ENCODE measurements at places on chromosomes 12 and 14.

DNA sequence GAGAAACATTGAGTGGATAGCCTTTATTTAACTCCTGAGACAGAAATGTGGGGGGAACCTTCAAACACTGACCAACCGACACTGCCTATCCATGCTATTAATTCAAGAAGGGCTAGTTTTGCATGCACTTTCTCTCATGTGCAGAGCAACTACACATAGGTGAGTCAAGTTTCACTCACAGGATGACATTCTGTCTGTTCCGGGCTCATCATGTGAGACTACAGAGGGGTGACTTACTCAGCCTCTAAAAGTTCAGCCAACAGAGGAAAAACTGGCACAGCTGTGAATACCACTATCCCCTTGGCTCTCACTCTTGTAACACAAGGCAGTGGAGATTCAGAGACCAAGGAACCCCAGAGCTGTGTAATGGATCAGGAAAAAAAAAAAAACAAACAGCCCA, 13.3 kb downstream of the BEST3 start:
- peaks cover 6% of the 10 kb centered on the region for H3K4me1 ChIP-seq
- no peaks in the 10 kb centered on the region for H3K27me3 ChIP-seq
- H3K4me3 ChIP-seq: no peak overlapping the region
- DNase-seq: no peak

DNA sequence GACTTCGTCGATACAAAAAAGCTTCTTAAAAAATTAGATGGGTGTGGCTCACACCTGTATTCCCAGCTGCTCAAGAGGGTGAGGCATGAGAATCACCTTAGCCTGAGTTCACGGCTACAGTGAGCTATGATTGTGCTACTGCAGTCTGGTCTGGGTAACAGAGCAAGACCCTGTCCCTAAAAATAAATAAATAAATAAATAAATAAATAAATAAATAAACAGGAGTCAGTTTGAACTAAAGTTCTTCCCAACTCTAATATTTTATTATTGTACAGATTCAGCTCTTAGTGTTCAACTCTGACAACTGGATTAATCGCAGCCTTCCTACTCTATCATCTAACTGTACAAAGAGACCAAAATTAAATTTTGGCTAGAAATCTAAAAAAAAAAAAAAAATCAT, 12.7 kb upstream of the CLIP1 start:
- no peaks in the 10 kb centered on the region for H3K36me3 ChIP-seq
- DNase-seq: no peak
- no peaks in the 10 kb centered on the region for H3K27me3 ChIP-seq
- H3K4me1 ChIP-seq: peaks cover 5% of the 10 kb centered on the region
- H3K27ac ChIP-seq: no peak overlapping the region

DNA sequence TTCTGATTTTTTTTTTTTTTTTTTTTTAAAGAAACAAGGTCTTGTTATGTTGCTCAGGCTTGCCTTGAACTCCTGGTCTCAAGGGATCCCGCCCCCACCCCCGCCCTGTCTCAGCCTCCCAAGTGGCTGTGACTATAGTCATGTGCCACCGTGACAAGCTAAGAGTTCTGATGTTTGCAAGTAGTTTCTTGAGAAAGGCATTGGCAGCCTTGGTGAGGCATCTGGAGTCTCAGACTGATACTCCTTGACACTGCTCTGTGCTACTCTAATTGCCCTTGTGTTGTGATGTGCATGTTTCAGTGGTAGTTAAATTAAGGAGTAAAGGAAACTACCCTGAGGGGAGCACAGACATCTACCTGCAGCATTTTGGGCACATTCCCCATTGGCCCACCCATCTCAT, 46.2 kb upstream of the OR4E1 start:
- H3K4me1 ChIP-seq: peaks cover 53% of the 10 kb centered on the region
- no peak for DNase-seq

GRCh38 chr12:42255866-42256261, 17.8 kb upstream of the YAF2 start:
- H3K4me1 ChIP-seq: no peaks in the 10 kb centered on the region
- no peaks in the 10 kb centered on the region for H3K36me3 ChIP-seq
- no peak overlapping the region for H3K4me3 ChIP-seq
- H3K27me3 ChIP-seq: no peaks in the 10 kb centered on the region
- no peak overlapping the region for H3K27ac ChIP-seq

Data from A673 (cell line).